SK-N-SH treated with all-trans-retinoic acid at 6 μM for 48 hours (cell line): ENCODE measurements at places on chromosomes 16 and 17.

GRCh38 chr16:66278111-66278531 is 88.4 kb upstream of the CDH5 start:
- ATAC-seq: no peak

DNA sequence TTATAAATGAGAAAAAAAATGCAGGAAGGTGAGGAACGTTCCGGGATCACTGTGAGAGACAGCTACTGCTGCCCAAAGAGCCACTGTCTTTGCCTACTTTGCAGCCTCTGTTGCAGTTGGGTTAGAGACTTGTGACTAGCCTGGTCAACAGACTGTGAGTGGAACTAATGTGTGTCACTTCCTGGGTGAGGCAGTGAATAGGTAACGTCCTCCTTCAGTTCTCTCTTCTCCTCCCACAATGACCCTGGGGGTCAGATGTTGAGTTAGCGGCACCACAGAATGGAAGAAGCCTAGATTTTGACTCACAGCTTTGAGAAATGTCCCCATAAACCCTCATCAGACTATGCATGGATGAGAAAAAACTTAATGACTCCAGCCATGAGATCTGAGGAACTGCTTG is 5.2 kb downstream of the C16orf46 start:
- ATAC-seq: no peak

GRCh38 chr17:67156269-67157199 is 88.5 kb downstream of the HELZ start:
- ATAC-seq: no peak

GRCh38 chr16:84600343-84601229 is 17.3 kb downstream of the COTL1 start:
- ATAC-seq: no peak

DNA sequence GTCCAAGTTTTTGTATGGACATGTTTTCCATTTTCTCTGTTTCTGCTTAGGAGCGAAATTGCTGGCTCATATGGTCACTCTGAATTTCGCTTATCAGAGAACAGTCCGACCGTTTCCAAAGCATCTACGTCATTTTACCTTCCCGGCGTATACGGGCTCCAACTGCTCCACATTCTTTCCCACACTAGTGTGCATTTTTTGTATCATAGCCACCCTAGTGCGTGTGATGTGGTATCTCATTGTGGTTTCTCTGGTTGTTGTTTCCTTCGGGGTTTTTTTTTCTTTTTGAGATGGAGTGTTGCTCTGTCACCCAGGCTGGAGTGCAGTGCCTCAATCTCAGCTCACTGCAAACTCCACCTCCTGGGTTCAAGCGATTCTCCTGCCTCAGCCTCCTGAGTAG is 31.0 kb upstream of the BHLHA9 start:
- no peak for ATAC-seq

GRCh38 chr16:81808933-81809480 is 29.9 kb downstream of the PLCG2 start:
- ATAC-seq: no peak

GRCh38 chr16:72111657-72112451 is 18.2 kb downstream of the DHX38 start:
- ATAC-seq: no peak

- ATAC-seq: peak; percentile 65
Measured at GRCh38 chr16:2467528-2468232, 3.4 kb upstream of the NTN3 start.

GRCh38 chr16:3873482-3874173 is 6.9 kb downstream of the CREBBP start:
- no peak for ATAC-seq

- peak; percentile 95 for ATAC-seq
Measured at GRCh38 chr17:48816774-48817590, at the start of gene TTLL6. Gene TTLL6, minus strand, starts transcription at chr17:48817229. Its CDS starts 157 bp downstream, at chr17:48817072.

DNA sequence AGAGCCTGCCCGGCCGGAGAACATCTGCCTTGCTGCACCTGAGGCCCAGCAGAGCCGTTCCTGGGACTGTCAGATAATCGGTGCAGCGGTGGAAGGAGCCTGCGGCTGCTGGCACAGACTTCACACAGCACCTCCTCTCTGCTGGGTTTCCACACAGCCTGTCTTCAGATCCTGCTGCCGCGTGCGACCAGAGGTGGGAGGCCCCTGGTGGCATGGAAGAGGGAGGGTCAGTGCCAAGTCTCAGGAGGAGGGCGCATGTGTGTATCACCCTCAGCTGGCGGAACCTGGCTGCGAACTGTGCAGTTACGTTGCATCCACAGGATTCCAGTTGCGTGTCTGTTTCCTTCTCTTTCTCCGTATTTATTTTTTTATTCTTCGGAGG is 3.3 kb downstream of the CDK5R1 start:
- ATAC-seq: no peak

GRCh38 chr16:76756951-76757350 is 434.0 kb upstream of the MON1B start:
- ATAC-seq: no peak

DNA sequence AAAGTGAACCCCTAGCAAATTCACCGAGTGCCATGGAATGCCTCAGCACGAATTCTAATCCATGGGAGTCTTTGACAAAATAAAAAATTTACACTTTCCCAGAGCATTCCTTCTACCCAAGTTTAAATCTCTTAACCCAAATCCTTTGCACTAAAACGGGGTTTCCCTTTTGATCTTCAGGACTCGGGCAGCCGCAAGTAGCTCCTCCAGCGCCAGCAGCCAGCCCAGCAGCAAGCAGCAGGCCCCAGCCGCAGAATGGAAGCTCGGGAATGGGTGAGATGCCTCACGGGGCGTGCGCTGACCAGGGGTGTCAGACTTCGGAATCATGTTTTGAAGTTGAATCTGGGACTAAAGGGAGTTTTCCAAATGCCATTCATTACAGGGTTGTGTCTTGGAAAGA is 42.4 kb downstream of the RPA1 start:
- no peak for ATAC-seq

GRCh38 chr16:77009453-77009852 is 181.5 kb upstream of the MON1B start:
- no peak for ATAC-seq

DNA sequence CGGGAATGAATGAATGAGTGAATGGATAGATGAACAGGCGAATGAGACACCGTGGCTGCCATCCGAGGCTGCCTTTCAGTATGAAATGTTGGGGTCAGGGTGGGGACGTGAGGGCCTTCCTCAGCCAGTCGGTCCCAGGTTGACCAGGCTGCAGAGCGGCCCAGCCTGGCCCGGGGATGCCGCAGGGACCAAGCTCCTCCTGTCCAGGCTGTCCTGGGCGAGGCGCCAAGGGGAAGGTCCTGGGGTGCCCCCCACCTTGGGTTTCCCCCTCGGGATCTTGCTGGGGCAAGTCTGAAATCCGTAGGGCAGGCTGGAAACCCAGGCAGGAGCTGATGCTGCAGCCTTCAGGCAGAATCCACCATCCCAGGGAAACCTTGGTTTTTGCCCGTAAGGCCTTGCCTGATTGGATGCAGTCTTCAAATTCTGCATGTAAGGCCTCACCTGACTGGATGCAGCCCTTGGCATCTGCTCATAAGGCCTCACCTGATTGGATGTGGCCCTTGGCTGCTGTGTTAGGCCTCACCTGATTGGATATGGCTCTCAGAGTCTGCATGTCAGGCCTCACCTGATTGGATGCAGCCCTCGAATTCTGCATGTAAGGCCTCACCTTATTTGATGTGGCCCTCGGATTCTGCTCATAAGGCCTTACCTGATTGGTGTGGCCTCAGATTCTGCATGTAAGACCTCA is 61.7 kb upstream of the ZNF469 start:
- ATAC-seq: no peak

- ATAC-seq: no peak
Measured at GRCh38 chr16:88846088-88846487, 10.7 kb downstream of the GALNS start.

DNA sequence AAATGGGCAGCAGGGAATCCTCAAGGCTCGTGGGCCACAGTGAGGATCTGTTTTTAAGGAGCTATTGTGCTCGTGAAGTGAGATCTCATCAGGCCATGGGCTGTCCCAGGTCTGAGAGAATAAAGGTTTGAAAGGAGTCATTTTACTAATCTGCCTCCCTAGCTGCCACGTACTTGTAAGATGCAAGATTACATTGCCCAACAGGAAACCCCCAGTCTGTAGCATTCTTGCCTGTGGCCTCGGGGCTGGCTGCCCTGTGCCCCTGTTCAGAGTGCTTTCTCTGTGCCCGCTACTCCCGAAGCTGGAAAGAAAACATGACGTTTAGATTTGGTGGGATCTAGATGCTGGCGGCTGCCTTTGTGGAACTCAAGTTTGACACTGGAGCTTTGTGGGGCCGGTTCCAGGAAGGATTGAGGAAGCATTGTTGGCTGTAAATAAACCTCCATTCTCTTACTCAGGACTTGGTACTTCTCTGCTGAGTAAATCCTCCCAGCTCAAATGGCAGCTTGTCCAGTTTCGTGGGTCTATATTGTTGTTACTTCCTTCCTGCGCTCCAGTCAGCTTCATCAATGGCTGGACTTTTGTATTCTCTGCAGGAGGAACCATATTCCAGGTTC is 21.2 kb downstream of the SAP30BP start:
- ATAC-seq: no peak

DNA sequence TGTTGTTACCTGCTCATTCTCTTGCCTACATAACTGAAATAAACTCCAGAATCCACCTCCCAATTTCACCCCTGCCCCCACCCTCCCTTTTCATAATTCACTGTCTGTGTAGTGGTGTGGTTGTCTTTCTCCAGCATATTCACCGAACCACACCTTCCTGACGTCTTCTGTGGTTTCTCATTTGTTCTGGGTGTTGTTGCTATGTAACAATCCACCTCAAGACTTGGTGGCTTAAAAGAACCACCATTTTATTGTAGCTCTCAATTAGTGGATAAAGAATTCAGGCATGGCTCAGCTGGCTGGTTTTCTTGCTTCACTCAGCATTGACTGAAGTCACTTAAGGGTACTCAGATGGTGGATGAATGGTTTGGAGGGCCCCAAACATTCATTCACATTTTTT is 229.8 kb downstream of the MAF start:
- ATAC-seq: no peak

- peak; percentile 79 for ATAC-seq
Measured at GRCh38 chr16:85202631-85203461, 90.6 kb upstream of the CIBAR2 start.

GRCh38 chr17:13725288-13725990 is 123.7 kb upstream of the HS3ST3A1 start:
- ATAC-seq: peak; percentile 82

- ATAC-seq: peak; percentile 100
Measured at GRCh38 chr16:13866073-13866472, 53.9 kb upstream of the ERCC4 start.

GRCh38 chr16:25018972-25019617 is 3.9 kb upstream of the ARHGAP17 start:
- no peak for ATAC-seq

GRCh38 chr16:57761301-57761700 is 25.7 kb downstream of the KATNB1 start:
- no peak for ATAC-seq

DNA sequence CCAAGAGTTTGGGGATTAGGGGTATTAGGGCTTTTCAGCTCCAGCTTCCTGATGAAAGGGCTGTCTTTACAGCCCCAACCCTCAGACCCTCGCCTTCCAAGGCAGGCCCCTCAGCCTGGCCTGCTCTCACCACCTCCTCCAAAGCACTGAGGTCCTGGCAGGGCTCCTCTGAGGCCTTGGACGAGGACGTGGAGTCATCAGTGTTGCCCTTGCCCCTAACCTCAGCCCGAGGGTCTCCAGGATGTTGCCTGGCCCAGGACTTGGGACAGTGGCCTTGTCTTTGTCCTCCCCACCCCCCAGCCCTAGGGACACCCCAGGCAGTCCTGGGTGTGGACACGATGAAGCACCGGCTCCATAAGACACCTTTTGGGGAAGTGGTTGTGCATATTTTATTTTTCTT is 28.2 kb downstream of the B9D1 start:
- ATAC-seq: no peak

DNA sequence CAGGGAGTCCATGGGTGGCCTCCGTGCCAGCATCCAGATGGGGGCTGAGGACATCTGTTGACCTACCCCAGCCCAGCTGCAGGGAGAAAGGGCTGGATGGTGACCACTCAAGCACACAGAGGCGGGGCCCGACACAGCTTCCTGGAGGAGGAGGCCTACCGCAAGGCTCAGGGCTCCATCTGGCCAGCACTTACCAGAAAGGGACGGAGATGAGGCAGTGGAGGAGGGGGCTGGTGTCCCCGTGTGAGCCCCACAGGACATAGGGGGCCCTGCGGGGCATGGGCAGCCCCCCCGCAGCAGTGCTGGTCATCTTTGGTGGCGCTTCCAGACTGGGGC is 147.5 kb upstream of the CIBAR2 start:
- no peak; the same call in 2 of the 3 replicates for ATAC-seq

- no peak for ATAC-seq
Measured at GRCh38 chr17:2398182-2398581, 2.7 kb downstream of the MNT start.

- ATAC-seq: no peak
Measured at GRCh38 chr16:70701596-70701995, 15.7 kb upstream of the MTSS2 start.

DNA sequence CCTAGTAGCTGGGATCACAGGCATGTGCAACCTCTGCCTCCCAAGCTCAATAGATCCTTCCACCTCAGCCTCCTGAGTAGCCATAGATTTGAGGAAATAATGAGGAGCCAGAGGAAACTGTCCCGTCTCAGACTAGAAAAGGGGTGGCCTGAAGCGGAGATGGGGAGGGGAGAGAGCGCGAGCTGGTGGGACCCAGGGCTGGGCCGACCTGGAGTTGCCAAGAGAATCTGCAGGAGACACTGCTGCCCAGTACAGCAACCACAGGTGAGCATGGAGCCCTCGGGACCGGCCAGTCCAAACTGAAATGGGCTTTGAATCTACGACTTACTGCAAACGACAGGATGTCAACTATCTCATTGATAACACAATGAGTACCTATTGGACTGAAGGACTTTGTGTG is 24.3 kb downstream of the CD300A start:
- no peak for ATAC-seq

DNA sequence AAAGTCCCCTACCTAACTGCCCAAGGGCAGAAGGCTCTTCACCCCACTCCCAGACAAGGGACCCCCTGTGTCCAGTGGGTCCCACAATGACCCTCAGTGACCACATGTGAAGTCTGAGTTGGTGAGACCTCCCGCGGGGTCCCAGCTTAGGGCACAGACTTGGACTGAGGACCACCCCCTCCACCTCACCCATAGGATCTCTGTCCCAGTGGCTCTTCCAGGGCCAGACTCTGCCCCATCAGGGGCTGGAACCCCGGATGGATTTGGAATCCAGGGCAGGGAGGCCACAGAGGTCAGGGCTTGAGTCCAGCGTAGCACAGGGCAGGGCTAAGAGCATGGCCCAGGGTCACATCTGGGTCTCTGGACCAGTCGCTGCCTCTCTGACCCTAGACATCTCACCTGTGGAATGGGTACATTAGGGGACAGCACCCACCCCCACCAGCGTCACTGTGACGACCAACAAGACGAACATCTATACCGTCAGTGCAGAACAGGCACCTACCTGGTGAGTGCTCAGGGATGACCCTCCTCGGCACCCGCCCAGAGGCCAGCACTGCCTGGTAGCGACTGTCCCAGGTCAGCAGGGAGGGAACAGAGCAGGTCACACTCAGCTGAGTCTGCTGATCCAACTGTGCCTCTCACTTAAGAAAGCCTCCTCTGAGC is 37.7 kb downstream of the TNFRSF13B start:
- ATAC-seq: no peak

DNA sequence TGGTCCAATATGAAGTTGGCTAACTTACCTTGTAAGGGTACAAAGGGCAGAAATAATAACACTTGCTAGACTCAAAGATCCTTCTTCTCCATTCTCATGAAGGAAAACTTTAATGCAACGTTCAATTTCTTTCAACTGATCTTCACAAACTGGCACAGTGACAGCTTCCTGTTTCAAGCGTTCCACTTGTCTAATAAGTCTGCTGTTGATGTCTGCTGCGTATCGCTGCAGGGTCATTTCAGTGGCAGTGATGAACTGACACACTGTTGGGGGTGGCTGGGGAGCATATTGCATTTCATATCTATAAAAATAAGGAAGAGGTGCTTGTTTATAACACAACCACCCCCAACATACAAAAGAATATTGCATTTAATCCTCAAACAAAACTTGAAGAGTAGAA is 33.5 kb upstream of the ARL6IP1 start:
- no peak for ATAC-seq
